ENCODE measurements at places on chromosomes 1 and 21.
A peak's percentile ranks its signal among the peaks of the same experiment; 100 is the strongest.

DNA sequence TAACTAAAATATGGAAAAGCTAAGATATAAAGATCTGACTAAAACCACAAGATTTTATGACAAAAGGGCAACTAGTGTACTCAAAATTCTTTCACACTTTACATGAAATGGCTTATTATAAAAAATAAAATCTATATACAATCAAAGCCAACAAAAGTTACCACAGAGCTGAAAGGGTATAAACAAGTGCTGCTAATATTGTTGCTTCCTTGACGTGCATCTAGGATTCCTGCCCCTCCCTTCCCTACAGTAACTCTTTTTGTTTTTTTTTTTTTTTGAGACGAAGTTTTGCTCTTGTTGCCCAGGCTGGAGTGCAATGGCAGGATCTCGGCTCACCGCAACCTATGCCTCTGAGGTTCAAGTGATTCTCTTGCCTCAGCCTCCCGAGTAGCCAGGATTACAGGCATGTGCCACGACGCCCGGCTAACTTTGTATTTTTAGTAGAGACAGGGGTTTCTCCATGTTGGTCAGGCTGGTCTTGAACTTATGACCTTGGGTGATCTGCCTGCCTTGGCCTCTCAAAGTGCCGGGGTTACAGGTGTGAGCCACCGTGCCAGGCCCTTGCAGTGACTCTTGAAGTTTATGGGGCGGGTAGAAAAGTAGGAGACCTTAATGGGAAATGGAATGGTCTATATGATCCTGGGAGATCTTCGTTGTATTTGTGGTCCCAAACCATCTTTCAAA, 4.5 kb downstream of the SRSF4 start:
- DNase-seq: no peak

- no peak for DNase-seq
Measured at GRCh38 chr1:169108863-169109560, 2.5 kb downstream of the ATP1B1 start.

DNA sequence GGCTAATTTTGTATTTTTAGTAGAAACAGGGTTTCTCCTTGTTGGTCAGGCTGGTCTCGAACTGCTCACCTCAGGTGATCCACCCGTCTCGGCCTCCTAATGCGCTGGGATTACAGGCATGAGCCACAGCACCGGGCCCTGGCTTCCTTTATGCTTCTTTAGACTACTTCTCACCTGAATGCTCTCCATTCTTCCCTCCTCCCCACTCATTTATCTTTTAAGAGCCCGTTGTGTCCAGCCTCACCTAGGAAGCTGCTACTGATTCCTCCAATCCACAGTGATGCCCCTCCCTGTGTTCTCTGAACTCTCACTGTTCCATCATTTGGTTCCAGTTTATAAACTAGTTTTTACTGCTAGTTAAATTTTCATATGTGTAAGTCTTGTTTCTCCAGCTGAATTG, 44.9 kb upstream of the NR5A2 start:
- no peak for DNase-seq

DNA sequence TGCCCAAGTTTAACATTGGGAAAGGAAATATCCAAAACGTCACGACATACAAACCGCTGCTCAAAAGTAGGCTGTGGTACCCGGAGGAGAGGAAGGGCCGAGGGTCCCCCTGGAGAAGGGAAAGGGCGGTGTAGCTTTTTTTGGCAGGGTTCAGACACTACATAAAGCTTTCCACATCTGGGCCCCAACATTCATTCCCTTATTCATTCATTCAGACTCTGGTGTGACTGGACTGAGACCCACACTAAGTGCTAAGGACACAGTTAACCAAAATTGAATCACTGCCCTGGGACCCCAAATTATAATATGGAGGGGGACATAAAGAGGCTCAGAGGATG, 10.3 kb upstream of the COL8A2 start:
- DNase-seq: no peak

- no peak for DNase-seq
Measured at GRCh38 chr21:42147386-42148020, 71.4 kb upstream of the ABCG1 start.

- no peak for DNase-seq
Measured at GRCh38 chr1:82829527-82829926, 1028.8 kb downstream of the ADGRL2 start.

GRCh38 chr1:201460814-201461644, 8.0 kb downstream of the PHLDA3 start:
- DNase-seq: no peak

DNA sequence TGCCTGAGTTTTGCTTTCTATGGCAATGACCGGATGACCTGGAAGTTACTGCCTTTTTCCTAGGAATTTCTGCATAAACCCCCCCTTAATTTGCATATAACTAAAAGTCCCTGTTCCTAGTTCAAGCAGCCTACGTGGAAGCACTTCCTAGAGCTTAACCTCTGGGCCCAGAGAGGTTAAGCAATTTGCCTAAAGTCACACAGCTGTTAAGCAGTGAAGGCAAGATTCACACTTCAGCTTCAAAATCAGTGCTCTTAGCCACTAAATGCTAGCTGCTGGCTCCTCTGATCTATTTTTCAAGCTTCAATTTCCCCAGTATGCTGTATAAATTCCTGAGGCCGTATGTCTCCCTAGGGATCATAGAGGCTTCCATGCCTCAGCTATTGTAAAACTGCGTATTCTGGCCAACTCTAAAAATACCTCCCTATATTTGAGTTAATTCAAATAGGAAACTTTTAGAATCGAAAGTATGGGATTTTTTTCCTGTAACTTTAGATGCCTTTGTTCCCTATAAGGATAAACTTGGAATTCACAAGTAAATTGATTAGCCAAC, 53.1 kb upstream of the CD5L start:
- DNase-seq: no peak

DNA sequence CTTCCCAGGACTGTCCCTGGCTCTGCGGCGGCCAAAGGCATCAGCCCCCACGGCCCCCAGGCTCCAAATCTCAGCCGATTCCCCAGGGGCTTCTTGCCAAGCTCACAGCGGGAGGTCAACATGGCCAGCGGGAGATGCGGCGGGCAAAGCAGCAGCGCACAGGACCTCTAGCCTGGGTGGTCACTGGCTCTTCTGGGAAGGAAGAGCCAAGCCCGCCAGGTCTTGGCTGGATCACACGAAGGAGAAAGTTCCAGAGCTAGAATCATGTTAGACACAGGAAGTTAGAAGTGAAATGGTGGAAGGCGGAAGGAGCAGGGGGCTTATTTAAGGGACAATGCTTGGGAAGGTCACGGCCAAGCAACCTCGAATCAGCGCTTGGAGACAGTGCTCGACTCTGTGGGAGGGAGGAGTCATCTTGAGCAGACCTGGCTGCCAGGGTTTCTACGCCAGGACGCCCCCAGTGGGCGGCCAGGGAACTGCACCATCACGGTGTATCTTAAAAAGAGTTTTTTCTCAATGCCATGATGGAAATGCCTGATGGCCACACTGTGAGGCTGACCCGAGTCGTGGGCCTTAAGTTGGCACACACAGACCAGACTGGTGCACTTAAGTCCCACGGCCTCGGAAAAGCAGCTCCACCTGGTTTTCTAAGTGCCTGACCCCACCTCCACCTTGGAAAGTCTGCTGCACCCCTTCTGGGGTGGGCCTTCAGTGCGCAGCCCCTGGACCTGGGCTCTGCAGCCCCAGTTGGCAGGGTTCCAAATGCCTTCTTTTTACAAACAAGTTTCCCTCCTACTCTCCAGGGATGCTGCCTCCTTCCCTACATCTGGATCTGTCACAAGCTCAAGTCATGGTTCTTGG, 29.3 kb downstream of the SLC66A1 start:
- peak; percentile 11 for DNase-seq

DNA sequence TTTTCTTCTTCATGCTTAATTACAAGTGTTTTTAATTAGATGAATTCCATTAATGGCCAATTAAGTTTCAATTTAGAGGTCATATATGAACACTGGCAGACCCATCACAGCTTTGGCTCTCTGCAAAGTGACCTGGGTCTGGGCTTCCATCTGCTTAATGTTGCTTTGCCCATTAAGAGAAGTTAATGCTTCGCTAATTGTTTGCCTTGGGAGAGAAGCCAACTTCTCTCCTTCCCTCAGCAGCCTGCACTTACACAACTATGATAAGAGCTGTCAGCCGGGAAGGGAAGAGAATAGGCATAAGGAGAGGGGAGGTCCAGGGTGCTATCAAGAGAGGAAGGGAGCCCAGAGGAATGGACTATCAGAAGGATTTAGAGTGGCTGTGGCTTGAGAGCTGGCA, 29.0 kb upstream of the CCDC190 start:
- DNase-seq: no peak

DNA sequence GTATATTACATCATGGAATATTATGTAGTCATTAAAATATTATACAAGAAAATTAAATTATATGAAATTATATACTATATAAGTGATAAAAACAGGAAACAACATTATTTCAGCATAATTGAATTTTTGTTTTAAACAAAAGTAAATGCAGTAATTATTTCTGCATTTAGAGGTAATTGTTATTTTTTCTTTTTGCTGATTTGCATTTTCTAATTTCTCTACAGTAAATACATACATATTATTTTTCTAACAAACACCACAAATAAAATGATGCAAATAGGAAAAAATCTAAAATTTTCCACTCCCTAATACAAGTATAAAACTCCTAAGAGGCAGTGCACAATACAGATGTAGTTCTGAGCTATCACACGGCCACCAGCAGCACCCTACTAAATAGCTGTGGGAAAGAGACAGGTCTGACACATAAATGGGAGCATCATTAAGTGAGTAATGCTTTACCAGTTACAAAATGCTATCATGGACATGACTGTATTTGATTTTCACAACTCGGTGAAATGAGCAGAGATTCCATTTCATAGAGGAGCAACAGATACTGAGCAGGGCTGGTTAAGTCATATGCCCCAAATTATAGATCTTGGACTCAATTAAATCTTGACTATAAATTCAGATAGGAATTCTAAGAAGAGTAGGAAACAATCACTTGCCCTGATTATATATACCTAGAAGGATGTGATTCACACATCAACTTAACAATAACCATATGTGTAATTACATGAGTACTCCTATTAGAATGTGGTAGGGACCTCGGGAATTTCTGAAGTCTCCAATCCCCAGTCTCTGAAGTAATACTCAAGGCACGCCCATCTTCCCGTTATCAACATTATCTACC, 49.0 kb downstream of the NRIP1 start:
- no peak for DNase-seq

DNA sequence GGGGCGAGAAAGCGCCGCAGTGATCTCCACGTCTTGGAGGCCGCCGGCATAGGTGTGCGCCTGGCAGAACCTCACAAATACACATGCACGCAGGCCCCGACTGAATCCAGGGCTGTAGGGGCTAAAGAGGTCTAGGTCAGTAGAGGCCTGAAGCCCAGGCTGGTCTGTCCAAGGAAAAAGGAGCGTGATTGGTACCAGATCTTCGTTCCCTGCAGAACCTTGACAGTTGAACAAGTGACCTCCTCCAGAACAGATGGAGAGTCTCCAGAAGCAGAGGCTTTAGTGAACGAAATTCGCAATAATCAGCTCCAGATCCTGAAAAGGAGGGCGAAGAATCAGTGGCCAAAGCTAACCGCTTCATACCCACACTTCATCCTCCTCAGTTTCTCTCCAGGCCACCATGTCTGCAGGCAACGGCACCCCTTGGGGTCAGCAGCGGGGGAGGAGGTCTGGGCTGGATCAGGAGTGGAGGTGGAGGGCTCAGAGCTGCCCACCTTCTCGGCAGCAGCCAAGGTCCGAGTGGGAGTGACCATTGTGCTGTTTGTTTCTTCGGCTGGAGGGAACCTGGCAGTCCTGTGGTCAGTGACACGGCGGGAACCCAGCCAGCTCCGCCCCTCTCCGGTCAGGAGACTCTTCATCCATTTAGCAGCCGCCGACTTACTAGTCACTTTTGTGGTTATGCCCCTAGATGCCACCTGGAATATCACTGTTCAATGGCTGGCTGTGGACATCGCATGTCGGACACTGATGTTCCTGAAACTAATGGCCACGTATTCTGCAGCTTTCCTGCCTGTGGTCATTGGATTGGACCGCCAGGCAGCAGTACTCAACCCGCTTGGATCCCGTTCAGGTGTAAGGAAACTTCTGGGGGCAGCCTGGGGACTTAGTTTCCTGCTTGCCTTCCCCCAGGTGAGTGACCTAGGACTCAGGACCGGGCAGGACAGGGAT, 749 bp upstream of the PEX11B start:
- DNase-seq: no peak

GRCh38 chr1:102174259-102174863, 177.6 kb upstream of the OLFM3 start:
- no peak for DNase-seq

- no peak for DNase-seq
Measured at GRCh38 chr1:155931332-155932038, 2.7 kb downstream of the KHDC4 start.
